ENCODE measurements at places on chromosomes 13 and 19.

DNA sequence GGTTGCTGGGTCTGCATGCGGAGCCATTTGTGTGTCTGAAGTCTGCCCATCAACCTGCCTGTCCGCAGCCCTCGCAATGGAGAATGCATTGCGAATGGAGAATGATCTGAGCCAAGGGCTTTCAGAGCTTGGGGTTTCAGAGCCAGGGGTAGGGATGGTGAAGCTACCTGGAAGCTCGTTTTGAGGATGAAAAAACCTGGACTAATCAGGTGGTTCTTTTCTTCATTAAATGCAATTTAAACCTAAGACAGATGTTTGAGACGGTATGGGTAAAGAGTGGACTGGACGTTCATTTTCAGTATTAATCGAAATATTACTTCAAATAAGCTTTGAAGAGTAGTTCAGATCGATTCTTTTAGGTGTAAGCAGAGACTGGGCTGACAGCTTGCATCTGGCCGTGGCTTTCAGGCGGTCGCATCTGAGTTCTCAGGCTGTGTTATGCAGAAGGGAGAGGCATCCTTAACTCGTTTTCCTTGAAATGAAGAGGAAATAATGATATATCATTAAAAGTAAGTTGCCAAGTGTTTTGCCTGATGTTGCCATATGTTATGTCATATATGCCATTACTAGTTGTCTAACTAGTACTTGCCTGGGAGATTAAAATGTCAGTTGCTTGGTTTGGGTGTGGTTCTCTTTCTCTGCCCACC lies 801 bp downstream of the MCF2L start:
- no peak for DNase-seq

- no peak for DNase-seq
Measured at GRCh38 chr19:7562646-7563393, 27.3 kb downstream of the PNPLA6 start.

DNA sequence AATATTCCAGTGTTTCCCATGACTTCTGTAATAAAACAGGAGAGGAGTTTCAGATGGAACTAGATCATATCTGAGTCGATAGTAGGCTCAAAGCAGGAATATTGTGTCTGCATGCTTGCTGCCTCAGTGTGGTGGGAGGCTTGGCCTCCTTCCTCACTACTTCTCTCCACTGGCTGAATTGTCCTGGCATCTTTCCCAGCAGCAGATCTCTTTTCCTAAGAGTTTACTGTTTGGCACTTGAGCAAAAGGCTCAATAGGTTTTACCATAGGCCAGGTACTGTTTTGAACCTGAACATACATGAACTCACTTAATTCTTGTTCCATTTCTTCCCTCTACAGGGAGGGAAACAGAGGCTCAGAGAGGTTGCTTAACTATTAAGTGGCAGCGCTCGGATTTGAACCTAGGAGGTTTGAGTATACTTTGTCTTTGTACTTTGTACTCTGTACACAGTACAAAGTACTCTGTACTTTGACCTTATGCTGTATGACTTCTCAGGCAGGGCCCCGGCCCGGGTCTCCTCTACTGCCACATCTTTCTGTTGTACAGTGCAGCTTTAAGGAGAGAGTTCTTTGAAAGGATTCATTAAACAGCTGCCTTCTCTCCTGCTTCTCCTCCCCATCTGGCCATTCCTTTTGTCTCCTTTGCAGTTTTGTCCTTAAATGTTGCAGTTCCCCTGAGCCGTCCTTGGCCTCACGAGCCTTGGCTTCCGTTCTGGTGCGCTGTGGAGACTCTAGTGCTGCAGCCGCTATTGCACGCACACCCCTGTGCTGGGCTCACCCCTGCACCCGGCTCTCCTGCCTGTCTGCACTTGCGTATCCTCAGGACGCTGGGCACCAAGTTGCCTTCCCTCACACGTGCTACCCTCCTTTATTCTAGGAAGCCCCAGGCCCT lies 8.1 kb downstream of the B3GLCT start:
- no peak for DNase-seq

DNA sequence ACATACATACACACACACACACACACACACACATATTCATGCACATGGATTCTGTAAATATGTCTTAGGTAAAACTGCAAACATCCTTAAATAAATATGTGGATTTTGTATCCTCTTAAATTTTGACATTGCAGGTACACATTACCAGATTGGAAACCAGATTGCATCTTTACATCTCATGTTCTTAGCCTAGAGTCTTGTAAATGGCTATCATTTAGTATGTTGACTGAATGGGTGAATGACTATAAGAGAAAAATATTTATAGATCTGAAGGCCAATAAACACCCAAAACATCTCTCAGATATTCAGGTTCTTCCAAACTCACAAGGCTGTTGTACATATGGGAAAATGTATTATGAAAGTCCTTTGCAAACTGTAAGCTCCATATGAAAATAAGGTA lies 104.3 kb downstream of the STARD13 start:
- no peak for DNase-seq

GRCh38 chr19:49415102-49415809 lies 8.0 kb downstream of the PTH2 start:
- no peak for DNase-seq

DNA sequence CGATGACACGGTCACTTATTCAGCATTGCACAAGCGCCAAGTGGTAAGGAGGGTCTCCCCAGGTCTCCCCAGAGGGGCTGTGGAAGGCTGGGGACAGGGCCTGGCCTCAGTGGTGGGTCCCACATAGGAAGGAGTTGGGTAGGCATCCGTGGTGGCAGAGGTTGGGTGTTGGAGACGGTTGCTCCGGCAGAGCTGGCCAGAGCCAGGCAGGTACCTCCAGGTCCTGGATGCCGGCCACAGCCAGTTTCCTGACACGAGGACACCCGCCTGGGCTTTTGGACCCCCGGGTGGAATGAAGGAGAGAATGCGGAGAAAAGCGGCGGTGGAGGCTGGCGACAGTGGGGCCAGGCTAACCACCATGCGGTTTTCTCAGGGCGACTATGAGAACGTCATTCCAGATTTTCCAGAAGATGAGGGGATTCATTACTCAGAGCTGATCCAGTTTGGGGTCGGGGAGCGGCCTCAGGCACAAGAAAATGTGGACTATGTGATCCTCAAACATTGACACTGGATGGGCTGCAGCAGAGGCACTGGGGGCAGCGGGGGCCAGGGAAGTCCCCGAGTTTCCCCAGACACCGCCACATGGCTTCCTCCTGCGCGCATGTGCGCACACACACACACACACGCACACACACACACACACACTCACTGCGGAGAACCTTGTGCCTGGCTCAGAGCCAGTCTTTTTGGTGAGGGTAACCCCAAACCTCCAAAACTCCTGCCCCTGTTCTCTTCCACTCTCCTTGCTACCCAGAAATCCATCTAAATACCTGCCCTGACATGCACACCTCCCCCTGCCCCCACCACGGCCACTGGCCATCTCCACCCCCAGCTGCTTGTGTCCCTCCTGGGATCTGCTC lies 1.3 kb upstream of the FFAR1 start:
- peak; percentile 77 for DNase-seq

DNA sequence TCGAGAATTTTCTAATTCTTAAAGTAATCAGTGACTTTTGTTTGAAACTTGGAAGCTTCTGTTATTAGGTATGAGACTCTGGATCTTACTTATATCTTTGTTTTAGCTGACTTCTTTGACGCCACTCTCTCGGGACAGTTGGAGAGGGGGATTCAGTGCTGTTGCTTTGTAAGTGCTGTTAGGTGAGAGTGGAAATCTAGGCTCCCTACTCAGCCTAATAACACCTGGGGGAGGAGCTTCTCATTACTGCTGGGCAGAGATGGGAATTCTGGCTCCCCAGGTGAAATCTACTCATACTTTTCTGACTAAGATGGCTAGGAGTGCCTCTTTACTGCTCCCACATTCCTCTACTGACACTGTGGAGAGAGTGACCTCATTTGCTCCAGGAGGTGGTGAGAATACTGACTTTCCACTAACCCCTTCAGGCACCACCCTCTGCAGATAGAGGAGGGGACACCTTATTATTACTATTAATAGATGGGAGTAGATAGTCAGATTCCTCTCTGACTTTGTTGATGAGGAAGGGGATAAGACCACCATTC lies 324.9 kb upstream of the SPRY2 start:
- no peak for DNase-seq
